ENCODE measurements at places on chromosomes 16 and 17.
A peak's percentile ranks its signal among the peaks of the same experiment; 100 is the strongest.

GRCh38 chr16:1876468-1876867 lies 4.5 kb upstream of the MEIOB start:
- DNase-seq, result peak; percentile 61

DNA sequence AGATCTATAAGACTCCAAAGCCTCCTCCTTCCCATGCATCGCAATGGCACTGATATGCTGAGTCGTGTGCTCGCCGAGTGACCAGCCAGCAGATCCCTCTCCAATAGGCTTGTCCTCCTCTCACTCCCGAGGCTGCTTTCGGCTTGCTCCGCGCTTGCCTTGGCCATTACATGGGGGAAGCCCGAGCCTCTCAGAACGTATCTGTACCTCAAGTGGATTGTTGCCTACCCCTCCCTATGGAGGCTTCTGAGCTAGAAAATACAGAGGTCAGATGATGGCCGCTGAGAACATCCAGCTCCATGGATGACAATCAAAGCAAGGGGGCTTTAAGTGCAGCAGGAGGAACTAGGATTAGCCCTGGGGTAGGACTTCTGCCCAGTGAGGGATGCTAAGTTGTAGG lies 7.7 kb upstream of the NLRP1 start:
- DNase-seq, result no peak

DNA sequence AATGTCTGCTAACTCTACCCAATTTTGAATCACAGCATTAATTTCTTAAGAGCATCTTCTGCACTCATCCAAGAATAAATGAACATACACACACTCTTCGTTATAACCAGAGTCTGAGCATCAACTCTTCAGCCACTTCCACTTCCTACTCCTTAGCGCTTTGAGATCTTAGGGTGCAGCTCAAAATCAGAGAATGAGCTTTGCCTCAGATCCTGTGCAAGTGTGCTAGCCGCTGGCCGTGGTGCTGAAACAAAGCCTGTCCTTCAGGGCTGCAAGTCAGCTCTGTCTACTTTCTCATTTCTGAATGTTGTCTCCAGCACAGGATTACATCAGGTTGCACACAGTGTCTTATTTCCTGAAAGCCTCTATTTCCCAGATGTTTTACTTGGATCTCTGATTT lies 165.4 kb downstream of the AIPL1 start:
- peak; percentile 32 for DNase-seq

- DNase-seq, result no peak
Measured at GRCh38 chr17:62826956-62827355, 18.8 kb upstream of the MARCHF10 start.

DNA sequence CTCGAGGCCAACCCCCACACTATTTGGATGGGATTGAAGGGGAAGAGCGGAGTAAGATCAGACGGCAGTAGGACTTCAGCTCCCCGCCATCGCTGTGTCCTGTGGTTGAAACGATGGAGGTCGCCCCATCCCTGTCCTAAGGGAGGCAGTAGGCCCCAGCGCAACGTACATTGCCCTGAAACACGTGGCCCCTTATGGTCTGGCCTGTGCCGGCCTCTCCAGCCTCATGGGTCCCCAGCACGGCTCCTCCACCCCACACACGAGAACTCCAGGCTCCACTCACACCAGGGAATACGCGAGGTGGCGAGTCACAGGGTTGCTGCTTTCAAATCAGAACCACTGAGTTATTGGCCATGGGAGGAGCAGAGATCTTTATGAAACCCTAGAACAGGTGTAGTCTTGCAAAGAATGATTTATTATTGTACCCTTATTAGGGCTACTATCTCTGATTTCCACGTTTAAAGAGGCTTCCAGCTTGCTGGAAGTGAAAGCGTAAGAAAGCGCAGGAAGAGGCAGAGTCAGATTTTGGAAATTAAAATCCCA lies 669 bp upstream of the DCTPP1 start:
- no peak for DNase-seq

GRCh38 chr16:5041600-5042133 lies 7.9 kb upstream of the NAGPA start:
- peak; percentile 67 for DNase-seq
